Vagina (tissue), 2 donors: ENCODE measurements at places on chromosomes 13 and 19. TPM values are rescaled to one million over a fixed set of nuclear protein-coding genes. Genes with fewer than 3 reads are reported as not detected.

DNA sequence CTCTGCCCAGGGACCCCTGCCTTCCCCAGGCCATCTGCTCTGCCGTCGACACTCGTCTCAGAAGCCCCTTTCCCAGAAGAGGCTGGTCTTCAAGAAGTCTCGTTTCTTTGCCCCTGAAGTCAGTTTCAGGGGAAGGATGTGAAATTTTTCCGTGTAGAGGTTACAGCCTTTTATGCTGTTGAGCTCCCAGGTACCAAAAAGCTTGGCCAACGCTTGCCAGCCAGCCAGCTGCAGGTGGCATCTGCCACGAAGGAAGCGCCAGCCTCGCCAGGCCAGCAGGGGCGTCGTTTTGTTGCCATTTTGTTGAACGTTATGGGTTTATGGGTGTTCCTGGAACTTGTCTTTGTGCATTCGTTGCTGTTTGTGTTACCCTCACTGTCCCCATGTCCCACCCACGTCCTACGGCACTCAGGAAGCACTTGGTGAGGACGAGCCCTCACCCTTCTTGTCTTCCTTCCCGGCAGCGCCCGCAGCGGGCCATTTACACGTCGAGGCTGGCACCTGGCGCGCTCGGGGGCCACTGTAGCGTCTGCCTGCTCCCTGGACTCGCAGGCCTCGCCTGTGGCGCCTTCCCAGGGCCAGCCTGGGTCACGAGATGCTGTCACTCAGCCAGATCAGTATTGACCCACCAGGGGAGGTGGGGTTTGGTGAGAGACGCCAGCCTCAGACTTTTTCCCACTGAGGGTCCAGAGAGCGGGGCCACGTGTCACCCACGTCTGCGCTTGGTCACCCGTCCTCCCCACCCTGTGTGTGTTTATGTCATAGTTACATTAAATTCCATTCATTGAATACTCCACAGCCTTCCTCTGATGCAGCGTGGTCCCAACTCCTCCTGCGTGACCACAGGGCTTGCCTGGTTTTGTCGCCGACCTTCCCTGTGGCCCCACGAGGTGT is 37.1 kb downstream of the AP1M1 start:
- H3K4me1 ChIP-seq, result no peaks in the 10 kb centered on the region
- H3K36me3 ChIP-seq, result peaks cover 43% of the 10 kb centered on the region
- no peak overlapping the region for H3K27ac ChIP-seq
- no peak overlapping the region for H3K4me3 ChIP-seq
- no peak for DNase-seq

Gene SUGT1
- total RNA-seq, result 24.1 TPM

- H3K36me3 ChIP-seq, result peaks cover 6% of the 10 kb centered on the region
- H3K4me1 ChIP-seq, result peaks cover 29% of the 10 kb centered on the region
- DNase-seq, result no peak
- H3K4me3 ChIP-seq, result peak within 1 kb of the TSS; percentile 94
Observed at GRCh38 chr19:18940769-18941627, at the start of gene HOMER3. Gene HOMER3 (minus strand): TSS chr19:18941217. CDS start chr19:18938982, 2,235 bp downstream.

GRCh38 chr13:22176968-22177520 is 506.2 kb downstream of the FGF9 start:
- no peaks in the 10 kb centered on the region for H3K4me1 ChIP-seq
- H3K4me3 ChIP-seq, result no peak overlapping the region
- H3K27me3 ChIP-seq, result no peaks in the 10 kb centered on the region
- H3K36me3 ChIP-seq, result no peaks in the 10 kb centered on the region

- no peaks in the 10 kb centered on the region for H3K27me3 ChIP-seq
- no peak overlapping the region for H3K4me3 ChIP-seq
- DNase-seq, result no peak
- no peaks in the 10 kb centered on the region for H3K36me3 ChIP-seq
Observed at GRCh38 chr19:47615714-47616113, 6.8 kb downstream of the BICRA start.

DNA sequence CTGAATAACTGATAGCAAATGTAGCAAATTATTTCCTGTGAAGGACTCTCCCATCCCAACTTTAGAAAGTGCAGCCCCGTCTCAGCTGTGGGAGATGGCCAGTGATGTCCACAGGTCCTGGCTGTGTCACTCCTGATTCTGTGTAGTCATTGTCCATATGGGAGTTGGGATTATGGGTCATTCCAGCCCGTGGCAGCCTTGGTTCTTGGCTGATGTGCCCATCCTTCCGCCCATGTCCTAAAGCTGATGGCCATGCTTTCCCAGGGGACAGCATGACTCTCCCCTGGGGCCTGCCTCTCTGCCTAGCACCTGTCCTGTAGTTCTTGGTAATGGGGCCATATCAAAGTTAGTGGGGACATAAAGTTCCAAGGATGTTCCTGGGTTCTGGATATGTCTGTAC is 43.9 kb upstream of the C1QTNF9 start:
- H3K36me3 ChIP-seq, result no peaks in the 10 kb centered on the region
- peaks cover 11% of the 10 kb centered on the region for H3K4me1 ChIP-seq
- no peak overlapping the region for H3K27ac ChIP-seq
- H3K4me3 ChIP-seq, result no peak overlapping the region

DNA sequence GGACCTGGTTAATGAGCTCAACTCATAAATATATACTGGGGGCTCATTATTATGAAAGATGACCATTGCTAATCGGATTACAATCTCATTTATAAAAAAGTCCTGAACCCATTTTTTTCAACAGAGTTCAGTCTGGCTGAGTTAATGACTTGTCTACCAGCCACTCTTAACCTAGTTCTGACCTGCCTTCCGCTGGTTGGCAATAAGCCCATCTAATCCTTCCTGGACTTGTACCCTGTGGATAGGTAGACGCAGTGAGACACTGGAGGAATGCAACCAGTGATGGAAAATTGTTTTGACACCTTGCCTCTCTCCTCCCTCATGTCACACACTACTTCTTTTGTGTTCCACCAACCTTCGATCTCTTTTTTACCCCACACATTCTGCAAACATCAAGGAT is 279.9 kb downstream of the FOXO1 start:
- H3K27me3 ChIP-seq, result no peaks in the 10 kb centered on the region
- H3K4me3 ChIP-seq, result no peak overlapping the region
- H3K36me3 ChIP-seq, result no peaks in the 10 kb centered on the region
- no peak for DNase-seq
- no peak overlapping the region for H3K27ac ChIP-seq

DNA sequence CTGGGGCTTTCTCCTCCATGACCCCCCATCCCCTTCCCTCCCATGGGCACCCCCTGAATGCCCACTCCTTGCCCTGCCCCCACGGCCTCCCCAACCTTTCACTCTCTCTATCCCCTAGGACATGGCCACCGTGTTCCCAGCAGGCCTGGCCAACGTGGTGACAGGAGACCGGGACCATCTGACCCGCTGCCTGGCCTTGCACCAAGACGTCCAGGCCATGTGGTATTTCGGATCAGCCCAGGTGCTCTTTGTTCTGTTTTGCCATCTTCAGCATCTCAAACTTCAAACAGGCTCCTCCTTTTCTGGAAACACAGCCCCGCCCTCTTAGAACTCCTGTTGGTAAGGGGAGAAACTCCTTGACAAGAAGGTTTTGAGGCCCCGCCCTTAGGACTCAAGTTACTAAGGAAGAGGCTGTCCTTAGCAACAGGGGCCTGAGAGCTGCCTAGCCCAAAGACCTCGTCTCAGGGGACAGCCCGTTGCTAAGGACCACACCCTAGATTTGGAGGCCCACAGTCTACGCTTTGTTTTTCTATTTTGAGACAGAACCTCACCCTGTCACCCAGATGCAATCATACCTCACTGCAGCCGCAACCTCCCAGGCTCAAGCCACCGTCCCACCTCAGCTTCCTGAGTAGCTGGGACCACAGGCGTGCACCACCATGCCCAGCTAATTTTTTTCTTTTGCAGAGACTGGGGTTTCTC is 5.1 kb upstream of the FLT3LG start:
- H3K4me1 ChIP-seq, result peaks cover 24% of the 10 kb centered on the region
- peak overlapping the region; percentile 90 for H3K27ac ChIP-seq
- DNase-seq, result peak; percentile 95
- H3K36me3 ChIP-seq, result no peaks in the 10 kb centered on the region
- peak overlapping the region; percentile 21 for H3K4me3 ChIP-seq

- no peak overlapping the region for H3K4me3 ChIP-seq
- DNase-seq, result no peak
- no peaks in the 10 kb centered on the region for H3K36me3 ChIP-seq
- H3K27ac ChIP-seq, result no peak overlapping the region
- H3K4me1 ChIP-seq, result no peaks in the 10 kb centered on the region
- no peaks in the 10 kb centered on the region for H3K27me3 ChIP-seq
Observed at GRCh38 chr19:6963937-6964336, 57.3 kb downstream of the MBD3L2B start.

Gene ZNF416
- total RNA-seq, result 3.9 TPM

Gene B3GNT3
- 1.5 TPM for total RNA-seq

- no peaks in the 10 kb centered on the region for H3K4me1 ChIP-seq
- no peaks in the 10 kb centered on the region for H3K36me3 ChIP-seq
- DNase-seq, result no peak
- H3K27ac ChIP-seq, result no peak overlapping the region
Observed at GRCh38 chr19:4567584-4568071, 8.1 kb upstream of the SEMA6B start.

- H3K27me3 ChIP-seq, result no peaks in the 10 kb centered on the region
- H3K27ac ChIP-seq, result peak overlapping the region; percentile 68
- H3K4me1 ChIP-seq, result peaks cover 23% of the 10 kb centered on the region
- H3K4me3 ChIP-seq, result peak overlapping the region; percentile 69
- DNase-seq, result no peak
- no peaks in the 10 kb centered on the region for H3K36me3 ChIP-seq
Observed at GRCh38 chr19:20078581-20079031, 806 bp downstream of the ZNF90 start.

DNA sequence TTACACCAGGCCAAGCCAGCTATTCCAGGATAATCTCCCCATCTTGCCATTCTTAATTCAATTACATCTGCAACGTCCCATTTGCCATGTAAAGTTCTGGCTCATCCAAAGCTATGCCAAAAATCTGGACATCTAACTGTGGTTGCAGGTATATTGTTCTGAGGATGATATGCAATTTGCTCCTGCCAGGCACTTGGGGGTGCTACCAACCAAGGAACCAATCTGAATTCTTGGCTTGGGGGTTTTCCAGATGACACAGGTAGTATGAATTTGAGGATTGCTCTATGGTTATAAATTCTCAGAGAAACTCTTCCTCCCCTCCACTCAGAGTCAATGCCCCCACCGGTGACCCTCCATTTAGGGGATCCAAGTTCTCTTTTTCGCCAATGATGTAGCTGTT is 33.0 kb downstream of the CRYL1 start:
- H3K4me1 ChIP-seq, result peaks cover 7% of the 10 kb centered on the region
- DNase-seq, result no peak
- H3K27me3 ChIP-seq, result no peaks in the 10 kb centered on the region
- H3K36me3 ChIP-seq, result peaks cover 7% of the 10 kb centered on the region

Gene SIGLEC14
- not detected for total RNA-seq

DNA sequence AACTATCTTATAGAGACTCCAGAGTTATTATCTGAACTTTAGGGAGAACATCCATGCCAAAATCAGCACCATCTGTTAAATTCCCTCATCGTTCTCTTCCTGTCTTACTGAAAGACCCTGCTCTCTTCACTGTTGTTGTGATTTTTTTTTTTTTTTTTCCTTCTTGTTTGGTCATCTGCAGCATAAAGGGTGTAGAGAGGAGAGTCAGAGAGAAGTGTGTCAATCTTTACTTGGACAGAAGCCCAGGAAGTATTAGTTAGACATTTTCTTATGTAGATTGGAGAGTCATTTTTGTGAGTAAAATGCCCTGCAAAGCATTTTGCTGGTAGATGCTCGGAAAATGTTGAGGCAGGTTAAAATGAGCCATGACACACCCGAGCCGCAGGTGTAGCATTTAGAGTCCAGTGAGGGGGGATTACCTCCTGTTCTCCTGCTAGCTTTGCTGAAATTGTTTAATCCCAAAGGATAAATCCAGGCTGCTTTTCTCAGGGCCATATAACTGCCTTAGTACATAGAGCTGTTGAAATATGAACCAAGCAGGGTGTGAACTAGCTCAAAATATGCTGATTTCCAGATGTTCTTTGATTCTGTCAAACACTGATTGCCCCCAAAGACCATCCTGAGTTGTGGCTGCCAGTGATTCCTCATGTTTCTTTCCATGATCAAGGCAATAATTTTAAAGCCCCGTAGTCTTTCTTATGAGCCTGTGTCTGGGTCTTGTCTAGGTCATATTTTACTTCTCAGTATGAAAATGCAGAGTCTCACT is 143.5 kb downstream of the DCT start:
- H3K4me1 ChIP-seq, result no peaks in the 10 kb centered on the region
- no peak for DNase-seq
- no peaks in the 10 kb centered on the region for H3K36me3 ChIP-seq
- no peaks in the 10 kb centered on the region for H3K27me3 ChIP-seq
- H3K27ac ChIP-seq, result no peak overlapping the region

Gene ZNF726
- total RNA-seq, result 2.5 TPM

- no peak for DNase-seq
- no peak overlapping the region for H3K4me3 ChIP-seq
- H3K4me1 ChIP-seq, result peaks cover 89% of the 10 kb centered on the region
Observed at GRCh38 chr13:45333977-45334922, 6.7 kb downstream of the TPT1 start.

GRCh38 chr13:37984357-37984756 is 114.8 kb upstream of the TRPC4 start:
- H3K36me3 ChIP-seq, result no peaks in the 10 kb centered on the region
- DNase-seq, result no peak
- H3K4me1 ChIP-seq, result no peaks in the 10 kb centered on the region
- H3K4me3 ChIP-seq, result no peak overlapping the region
- no peak overlapping the region for H3K27ac ChIP-seq
- no peaks in the 10 kb centered on the region for H3K27me3 ChIP-seq

Gene PCDH9
- total RNA-seq, result 3.7 TPM

GRCh38 chr13:24129914-24130774 is 30.4 kb upstream of the SPATA13 start:
- no peak overlapping the region for H3K27ac ChIP-seq
- no peak for DNase-seq
- no peaks in the 10 kb centered on the region for H3K36me3 ChIP-seq
- no peak overlapping the region for H3K4me3 ChIP-seq

GRCh38 chr19:51116736-51117286 is 7.9 kb upstream of the SIGLEC9 start:
- H3K4me3 ChIP-seq, result no peak overlapping the region
- no peaks in the 10 kb centered on the region for H3K4me1 ChIP-seq
- no peaks in the 10 kb centered on the region for H3K36me3 ChIP-seq
- DNase-seq, result no peak

Gene CFAP97D2
- total RNA-seq, result not detected

DNA sequence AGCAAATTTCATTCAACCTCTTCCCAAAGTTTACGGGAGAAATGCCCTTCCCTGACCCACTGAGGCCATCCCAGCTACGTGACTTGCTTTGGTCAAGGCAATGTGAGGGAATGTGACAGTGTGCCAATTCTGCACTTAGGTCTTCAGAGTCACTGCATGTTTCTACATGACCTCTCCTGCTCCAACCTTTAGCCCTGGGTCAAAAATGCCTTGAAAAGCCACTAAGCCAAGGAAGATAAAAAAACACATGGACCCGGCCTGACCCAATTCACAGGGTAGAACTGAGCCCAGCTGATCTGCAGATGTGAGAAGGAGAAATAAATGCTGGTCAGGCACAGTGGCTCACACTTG is 30.0 kb downstream of the ZNRF4 start:
- H3K4me1 ChIP-seq, result no peaks in the 10 kb centered on the region
- DNase-seq, result no peak
- H3K27ac ChIP-seq, result no peak overlapping the region
- no peaks in the 10 kb centered on the region for H3K27me3 ChIP-seq
- no peak overlapping the region for H3K4me3 ChIP-seq

GRCh38 chr13:84574851-84575250 is 692.6 kb upstream of the SLITRK1 start:
- no peaks in the 10 kb centered on the region for H3K4me1 ChIP-seq
- no peaks in the 10 kb centered on the region for H3K36me3 ChIP-seq
- no peak overlapping the region for H3K4me3 ChIP-seq
- no peak for DNase-seq
- H3K27ac ChIP-seq, result no peak overlapping the region

GRCh38 chr19:30028118-30028991 is 86.3 kb downstream of the URI1 start:
- no peak overlapping the region for H3K27ac ChIP-seq
- DNase-seq, result no peak
- H3K4me1 ChIP-seq, result no peaks in the 10 kb centered on the region
